ENCODE measurements at places on chromosomes 5 and 9.

DNA sequence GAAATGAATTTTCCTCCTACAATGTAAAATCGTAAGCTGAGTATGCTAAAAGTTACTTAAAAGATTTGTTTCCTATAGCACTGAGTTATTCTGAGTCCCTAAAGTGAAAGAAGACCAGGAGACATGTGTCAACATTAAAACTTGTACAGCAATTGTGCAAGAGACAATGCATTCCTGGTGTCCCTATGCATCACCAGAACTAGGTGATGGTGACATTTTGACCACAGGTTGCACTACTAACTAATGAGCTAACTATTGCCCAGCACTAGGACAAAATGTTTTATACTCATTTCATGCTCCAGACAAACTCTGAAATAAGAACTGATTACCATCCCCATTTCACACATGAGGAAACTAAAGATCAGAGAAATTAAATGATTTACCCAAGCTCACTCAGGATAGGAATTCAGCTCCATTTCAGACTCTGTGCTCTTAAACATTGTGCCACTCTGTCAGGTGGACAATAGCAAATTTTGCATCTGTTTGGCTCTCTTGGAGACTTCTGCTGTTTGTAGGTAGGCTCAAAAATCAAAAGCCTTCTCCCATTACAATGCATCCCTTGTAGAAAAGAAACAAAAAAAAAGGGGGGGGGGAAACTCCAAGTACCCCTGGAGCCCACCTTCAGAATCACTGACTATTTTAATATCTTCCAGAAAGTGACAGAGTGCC is 269.2 kb downstream of the ACTL7B start:
- DNase-seq, result no peak

- no peak for DNase-seq
Observed at GRCh38 chr5:44454002-44454401, 64.8 kb upstream of the FGF10 start.

DNA sequence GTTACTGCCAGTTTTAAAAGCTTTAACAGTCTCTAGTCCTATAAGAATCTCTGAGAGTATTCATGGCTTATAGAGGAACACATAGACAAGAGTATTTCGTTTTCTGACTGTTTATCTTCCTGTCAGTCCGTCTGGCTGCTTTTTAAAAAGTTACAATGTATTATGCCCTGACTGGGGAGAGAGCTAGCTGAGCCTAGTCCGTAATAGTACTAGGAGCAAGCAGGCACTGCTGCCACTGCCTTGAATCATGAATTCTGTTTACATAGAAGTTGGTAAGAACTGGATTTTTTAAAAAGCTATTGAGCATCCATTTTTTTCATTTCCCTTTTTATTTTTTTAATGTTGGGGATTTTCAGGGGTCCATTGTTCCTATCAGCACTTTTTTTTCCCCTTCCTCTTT is 26.6 kb downstream of the XPA start:
- DNase-seq, result no peak

DNA sequence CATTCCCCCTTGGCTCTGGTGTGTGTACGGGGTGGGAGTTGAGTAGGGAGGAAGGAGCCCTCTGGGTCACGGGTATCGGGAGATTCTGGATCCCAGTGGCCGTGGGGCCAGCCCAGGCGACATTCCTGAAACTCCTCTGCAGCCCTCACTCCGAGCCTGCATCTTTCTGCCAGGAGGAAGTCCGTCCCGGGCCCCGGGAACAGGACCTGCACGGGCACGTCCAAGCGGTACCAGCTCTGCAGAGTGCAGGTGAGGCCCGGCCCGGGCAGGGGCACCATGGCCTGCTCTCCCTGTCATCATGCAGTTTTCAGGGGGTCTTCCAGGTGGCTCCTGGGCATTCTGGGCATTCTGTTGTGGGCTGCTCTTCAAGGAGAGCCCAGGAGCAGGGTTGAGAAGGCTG is 3.7 kb downstream of the ADAMTSL2 start:
- no peak for DNase-seq

GRCh38 chr9:90162326-90162725 is 480.3 kb downstream of the DIRAS2 start:
- no peak for DNase-seq

DNA sequence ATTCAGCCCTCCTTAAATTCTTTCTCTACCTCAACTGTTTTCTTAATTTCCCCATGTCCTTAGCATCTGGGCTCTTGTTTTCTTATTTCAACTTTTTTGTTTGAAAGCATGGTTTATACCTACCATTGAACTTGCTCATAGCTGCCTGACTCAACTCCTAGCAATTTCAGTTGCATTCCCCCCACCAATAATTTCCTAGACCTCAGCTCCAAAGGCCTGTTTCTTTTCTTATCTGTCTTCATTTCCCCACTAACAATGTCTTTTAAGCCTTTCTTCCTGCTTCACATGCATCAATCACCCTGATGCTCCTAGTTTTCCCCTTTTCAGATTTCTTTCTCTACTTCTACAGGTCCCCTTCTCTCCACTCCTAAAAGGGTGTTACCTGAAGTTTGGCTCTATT is 129.7 kb upstream of the PDE4D start:
- DNase-seq, result no peak

DNA sequence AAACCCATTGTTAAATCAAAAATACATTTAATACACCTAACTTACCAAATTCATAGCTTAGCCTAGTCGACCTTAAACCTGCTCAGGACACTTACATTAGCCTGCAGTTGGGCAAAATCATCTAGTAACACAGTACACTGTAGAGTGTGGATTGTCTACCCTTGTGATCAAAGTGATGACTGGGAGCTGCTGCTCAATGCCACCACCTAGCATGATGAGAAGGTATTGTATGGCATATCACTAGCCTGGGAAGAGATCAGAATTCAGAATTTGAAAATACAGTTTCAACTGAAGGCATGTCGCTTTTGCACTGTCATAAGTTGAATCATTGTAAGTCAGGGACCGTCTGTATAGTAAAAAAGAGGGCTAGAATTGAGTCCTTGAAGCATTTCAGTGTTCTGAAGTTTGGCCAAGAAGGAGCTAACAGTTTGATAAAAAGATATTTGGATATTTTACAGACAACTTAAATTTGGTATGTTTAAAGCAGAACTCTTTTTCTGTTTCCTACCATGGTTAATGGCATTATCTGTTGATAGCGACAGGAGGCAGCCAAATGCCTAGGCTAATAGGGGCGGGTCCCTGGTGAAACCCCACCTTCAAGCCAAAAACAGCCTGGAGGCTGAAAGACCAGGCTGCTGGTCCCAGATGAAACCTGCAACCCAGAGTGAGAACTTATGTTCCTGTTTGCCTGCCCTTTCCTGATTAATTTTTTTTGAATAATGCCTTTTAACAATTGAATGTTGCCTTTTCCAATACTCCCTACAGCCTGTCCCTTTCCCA is 23.0 kb downstream of the SMIM15 start:
- no peak for DNase-seq

DNA sequence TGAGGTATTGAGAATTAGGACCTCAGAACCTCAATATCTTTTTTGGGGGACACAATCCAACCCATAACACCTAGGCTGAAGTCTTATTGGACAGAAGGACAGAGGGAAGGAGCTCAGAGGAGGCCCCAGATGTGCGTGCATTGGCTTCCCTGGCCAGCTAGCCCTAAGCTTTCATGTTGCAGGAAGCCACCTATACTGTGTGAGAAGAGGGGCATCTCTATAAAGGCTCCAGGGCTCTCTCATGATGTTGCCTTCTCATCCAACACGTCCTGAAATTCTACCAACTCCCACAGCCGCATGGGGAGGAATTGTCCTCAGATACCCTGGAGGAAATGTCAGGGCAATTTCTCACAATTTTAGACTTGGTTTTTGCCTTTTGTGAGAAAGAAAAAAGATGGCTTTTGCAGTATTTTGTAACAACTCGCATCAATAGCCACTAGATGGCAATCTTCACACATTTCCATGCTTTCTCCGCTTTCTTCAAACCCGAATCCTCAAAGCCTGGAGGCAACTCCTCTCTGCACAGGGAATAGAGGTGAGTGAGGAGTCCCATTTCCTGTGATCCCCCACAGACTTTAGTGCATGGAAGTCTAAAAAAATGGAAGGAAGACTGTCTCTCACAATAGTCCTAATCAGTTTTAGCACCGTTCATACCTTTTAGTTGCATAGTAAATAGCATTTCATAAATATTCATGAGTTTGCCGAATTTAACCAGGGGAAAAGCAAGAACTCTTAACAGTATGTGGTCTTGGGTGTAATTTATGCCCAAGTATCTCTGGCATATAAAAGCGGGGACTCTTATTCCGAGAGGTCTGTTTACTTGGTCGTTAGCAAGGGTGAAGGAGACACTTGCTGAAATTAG is 7.4 kb upstream of the PPP3R2 start:
- DNase-seq, result no peak

- DNase-seq, result no peak
Observed at GRCh38 chr5:93829346-93829745, 87.9 kb upstream of the POU5F2 start.

- DNase-seq, result no peak
Observed at GRCh38 chr5:173328844-173329490, 753 bp upstream of the STC2 start.

- no peak for DNase-seq
Observed at GRCh38 chr9:94511134-94511954, 43.5 kb upstream of the PCAT7 start.

All from activated CD8-positive, alpha-beta memory T cell treated with anti-CD3 and anti-CD28 coated beads, Interleukin-2, amount 50 U/mL, for 4 hours (primary cell).